ENCODE measurements at places on chromosomes 1 and 21. TPM values are rescaled to one million over a fixed set of nuclear protein-coding genes. Genes with fewer than 3 reads are reported as not detected.

DNA sequence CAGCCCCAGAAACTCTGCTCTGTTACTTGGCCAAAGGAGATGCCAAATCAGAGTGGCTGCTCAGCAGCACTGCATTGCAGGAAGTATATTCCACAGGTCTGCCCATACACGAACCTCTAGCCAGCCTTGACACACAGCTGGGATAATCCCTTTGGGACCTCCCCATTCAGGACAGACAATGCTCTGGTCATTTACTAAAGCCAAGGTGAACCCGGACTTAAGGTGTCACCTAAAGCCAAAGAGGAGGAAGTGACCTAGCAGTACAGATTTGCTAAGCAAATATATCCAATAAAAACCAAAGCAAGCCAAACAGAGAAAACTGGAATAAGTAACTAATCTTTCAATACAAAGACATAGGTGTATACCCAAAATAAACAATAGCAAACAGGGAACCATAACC, 27.7 kb downstream of the COPA start:
- DNase-seq: no peak

STIL gene
- 0.44 TPM for total RNA-seq

DNA sequence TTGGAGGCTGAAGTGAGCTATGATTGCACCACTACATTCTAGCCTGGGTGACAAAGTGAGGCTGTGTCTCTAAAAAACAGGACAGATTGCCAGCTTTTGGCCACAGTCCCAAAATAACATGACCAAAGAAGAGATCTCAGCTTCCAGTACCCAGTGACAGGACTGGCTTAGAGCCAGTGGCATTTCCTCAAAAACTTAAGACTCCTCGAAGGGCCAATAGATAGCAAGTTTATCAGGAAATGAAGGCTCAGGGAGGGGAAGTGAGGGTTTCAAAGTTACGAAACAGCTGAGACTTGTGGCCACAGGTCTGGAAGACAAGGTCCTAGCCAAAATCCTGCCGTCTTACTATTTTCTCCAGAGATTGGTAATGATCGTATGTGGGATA, 6.3 kb upstream of the TMEM39B start:
- DNase-seq: peak; percentile 29

RAP1GAP gene
- not detected for total RNA-seq

DNA sequence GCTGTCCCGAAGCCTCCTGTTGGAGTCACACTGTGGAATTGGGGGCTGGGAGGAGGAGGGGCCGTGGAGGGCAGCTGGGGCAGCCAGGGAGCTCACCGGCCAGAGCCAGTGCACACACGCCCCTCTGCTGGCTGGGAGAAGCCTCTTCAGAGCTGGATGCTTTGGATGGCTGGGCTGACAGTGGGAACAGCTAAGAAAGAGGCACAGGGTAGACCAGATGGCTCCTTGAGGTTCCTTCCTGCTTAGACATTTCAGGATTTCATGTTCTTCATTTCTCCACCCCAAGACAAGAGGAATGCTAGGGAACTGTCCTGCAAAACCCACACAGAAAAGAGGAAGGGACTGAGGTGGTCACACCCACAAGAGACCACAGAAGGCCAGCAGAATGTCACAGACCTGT, 254.8 kb upstream of the VAMP3 start:
- peak; percentile 15 for DNase-seq

GRCh38 chr1:115522386-115522785, 119.4 kb upstream of the VANGL1 start:
- no peak for DNase-seq

DNA sequence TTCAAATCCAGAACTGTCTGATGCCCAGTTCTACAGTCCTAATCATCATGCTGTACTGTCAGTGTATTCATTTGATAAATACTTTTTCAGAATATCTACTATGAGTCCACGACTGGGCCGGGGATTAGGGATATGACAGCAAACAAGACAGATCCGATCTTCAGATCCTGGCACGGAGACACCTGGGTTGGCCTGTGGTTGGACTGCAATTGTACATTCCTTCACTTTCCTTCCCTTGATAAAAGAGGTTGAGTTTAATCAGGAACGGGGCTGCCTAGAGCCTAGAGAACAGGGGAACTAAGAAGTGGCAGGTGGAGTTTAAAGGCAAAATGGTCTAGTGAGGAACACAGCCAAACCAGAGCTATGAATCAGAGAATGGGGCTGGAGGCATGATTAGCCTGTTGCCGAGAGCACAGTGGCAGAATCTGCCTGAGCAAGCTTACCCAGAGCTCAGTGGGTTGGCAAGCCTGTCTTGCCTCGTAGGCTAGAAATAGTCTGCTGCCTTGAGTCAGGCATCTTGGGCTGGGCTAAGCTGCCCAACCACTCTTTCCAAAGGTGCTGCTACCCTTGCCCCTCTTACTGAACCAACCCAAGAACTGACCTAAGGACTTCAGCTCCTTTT, 38.1 kb upstream of the PTCH2 start:
- DNase-seq: peak; percentile 34

- DNase-seq: no peak
These were observed 21.3 kb downstream of the AIDA start for GRCh38 chr1:222691016-222691415.

BACE2 gene
- 5.3 TPM for total RNA-seq

OPRD1 gene
- not detected for total RNA-seq

GRCh38 chr1:54875000-54875399, 12.0 kb downstream of the DHCR24 start:
- peak; percentile 35 for DNase-seq

Measured in psoas muscle (tissue), 8 donors.